ENCODE measurements at places on chromosomes 5 and 9.

DNA sequence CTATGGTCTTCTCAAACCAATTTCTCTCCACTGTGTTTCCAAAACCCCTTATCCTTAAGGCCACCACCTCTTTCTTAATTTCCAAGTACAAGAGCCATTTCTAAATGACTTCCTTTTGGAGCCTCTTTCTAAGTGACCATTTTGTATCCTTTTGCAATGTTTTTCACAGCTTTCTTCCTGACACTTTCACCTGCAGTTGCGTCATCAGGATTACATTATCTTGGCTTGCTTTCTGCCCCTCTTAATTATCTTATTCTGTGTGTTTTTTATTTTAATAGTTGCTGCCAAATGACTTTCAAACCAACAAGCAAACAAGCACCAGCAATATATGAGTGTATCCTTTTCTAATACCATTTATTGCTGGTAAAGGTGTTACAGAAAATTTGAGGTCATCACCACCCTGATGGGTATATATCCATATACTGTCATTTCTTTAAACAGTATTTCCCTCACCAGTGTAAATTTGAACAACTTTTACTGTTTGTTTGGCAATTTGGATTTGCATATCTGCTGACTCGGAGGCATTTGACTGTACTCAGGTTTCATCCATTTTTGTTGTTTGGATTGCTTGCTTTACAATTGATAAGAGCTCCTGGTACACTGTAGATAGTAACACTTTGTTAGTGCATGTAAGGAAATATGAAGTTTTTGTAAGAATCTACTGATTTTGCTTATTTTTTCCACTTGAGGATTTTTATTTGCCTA lies 5.4 kb upstream of the ANXA1 start:
- DNase-seq: no peak

DNA sequence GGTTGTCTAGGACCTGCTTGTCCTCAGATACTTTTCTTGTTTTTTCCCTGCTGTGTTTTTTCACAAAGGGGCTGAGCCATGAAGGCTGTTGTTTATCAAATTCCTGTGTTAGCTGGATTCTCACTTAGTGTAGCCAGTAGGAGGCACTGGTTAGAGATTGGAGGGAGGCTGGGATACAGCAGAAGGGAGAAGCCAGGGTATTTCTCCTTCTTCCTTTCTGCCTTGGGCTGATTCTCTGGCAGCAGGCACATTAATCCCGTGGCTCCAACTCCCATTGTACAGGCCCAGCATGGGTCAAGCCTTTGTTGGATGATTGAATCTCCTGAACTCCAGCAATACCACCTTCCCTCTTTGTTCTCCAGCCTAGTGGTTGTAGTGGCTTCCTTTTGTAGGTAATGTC lies 46.4 kb upstream of the FAM170A start:
- no peak for DNase-seq

GRCh38 chr9:133787754-133788025 lies 49.5 kb upstream of the SARDH start:
- no peak for DNase-seq

- no peak for DNase-seq
These were observed 55.9 kb downstream of the ADRB2 start for GRCh38 chr5:148882332-148882731.

DNA sequence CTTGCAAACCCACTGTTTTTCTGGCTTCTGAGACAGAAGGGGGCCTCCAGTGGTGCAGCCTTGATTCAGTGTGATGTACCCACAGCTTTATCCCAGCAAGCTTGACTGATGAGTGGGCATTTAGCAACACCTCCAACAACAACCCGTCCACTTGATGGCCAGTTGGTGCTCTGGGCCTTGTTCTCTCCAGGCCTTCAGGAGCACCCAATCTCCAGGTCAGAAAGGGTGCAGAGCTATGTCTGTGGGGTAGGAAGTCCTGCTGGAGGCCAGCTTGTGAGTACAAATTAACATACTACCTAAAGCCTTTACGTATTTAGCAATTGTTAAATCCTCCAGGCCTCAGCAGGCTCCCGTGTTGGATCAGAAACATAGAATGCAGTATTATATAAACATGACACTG lies 10.1 kb upstream of the TRIM52 start:
- no peak for DNase-seq

- no peak for DNase-seq
These were observed 406.0 kb upstream of the DMAC1 start for GRCh38 chr9:8205576-8205975.

- no peak for DNase-seq
These were observed 96.7 kb upstream of the MAMDC2 start for GRCh38 chr9:69946800-69947437.

- DNase-seq: no peak
These were observed 162.2 kb upstream of the MEF2C start for GRCh38 chr5:89045216-89045615.

DNA sequence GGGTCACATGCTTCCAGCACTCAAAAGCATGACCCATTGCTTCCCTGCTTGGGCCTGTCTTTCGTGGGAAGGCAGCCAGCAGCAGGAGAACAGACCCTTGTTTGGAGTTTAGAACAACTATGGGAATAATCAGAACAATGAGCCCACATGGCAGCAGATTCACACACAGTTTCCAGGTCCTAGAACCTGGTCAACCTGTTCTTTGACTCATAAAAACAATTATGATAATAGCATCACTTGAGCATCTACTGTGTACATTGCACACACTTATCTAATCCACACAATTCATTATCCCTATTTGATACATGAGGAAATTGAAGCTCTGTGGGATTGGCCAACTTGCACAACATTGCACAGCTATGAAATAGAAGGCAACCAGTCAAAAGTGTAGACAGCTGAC lies 41.7 kb downstream of the KLF4 start:
- DNase-seq: no peak

DNA sequence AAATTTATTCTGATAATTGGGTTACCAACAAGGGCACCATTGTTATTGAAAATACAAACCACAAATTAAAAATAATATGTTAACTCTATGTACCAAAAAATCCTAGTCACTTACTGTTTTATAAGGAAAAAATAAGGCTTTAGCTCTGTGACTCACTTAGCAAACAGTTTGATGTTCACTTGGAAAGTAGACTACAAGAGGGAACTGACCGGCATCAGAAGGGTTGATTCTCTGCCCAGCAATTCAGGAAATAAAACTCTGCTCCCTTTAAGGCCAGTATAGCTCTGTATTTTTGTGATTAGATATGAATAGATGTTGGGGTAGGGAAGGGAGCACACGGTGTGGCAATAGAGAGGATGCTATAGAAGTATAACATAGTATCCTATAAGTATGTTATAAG lies 671.3 kb downstream of the LRRC70 start:
- DNase-seq: no peak
